ENCODE measurements at places on chromosomes 1 and 21.
A peak's percentile ranks its signal among the peaks of the same experiment; 100 is the strongest.

GRCh38 chr21:34351786-34352241, 12.0 kb upstream of the KCNE2 start:
- DNase-seq: peak; percentile 23

DNA sequence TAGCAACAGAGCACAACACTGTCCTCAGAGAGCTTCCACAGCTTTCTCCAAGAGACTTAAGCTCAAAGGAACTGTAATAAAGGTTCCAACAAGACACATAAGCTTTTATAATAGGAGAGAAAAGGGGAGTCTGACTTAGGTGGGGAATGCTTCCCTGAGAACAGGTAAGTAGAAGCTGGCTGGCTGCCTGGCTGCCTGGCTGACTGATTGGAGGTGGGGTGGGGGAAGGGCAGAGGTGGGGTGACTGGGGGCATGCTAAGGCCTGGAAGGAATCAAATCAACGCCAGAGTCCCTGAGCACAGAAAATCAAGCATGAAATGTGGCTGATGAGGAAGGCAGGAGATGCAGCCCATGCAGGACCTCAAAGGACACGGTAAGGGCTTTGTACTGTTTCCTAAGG, 45.8 kb downstream of the DMAP1 start:
- no peak for DNase-seq

GRCh38 chr1:50724626-50725286, 235.3 kb downstream of the FAF1 start:
- peak; percentile 30 for DNase-seq

- DNase-seq: no peak
These were observed 6.7 kb downstream of the SLC19A1 start for GRCh38 chr21:45535341-45536081.

DNA sequence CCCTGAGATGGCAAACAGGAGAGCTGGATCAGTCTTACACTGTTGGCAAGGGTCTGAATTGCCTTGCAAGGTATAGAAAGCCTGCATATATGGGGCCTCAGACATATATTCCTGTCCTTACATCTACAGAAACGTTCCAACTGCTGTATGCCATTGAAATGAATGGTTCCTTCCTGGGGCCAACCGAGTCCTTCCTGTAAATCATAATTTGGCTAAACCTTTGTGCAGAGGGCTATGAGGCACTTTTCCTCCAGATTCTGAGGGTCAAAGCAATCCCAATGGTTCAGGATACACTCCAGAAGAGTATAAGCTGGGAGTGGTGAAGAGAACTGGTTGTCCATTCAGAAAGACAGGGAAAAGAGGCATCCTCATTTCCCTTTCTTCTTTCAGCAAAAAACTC, 190.5 kb downstream of the PTPRC start:
- no peak for DNase-seq

- DNase-seq: no peak
These were observed 778 bp upstream of the MIXL1 start for GRCh38 chr1:226222686-226223085.

GRCh38 chr1:206447422-206447765, 22.9 kb upstream of the IKBKE start:
- DNase-seq: no peak

DNA sequence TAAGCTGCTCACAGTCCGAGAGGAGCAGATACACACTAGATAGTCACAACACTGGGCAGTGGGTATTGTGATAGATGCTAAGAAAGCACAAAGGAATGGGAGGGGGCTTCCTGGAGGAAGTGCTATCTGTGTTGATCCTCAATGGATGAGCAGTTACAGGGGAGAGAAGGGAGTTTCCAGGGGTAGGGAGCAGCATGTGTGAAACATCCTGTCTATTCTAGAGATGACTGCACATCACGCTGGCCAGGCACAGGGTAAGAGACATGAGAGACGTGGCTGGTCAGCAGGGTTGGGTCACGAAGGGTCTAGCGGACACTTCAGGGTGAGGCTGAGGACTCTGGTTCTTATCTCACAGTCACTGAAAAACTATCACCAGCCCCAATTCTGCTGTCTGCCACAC, 235.2 kb downstream of the TRABD2B start:
- no peak for DNase-seq

DNA sequence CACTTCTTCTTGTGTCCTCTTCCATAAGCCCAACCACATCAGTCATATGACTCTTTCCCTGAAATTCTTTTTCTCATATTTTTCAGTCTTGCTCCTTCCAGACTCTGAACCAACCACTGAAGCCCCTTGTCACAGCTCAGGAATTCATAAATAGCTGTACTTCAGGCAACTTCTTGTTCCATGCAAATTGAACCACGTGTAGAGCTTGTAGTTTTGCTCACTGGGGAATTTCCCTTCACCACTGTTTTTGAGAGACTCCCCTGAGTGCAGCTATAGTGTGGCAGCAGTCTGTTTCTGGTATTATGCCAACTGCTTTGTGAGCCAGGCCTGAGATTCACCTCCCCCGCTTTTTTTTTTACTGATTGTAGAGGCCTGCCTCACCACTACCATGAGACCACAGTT, 150.3 kb upstream of the SPAG17 start:
- no peak for DNase-seq

DNA sequence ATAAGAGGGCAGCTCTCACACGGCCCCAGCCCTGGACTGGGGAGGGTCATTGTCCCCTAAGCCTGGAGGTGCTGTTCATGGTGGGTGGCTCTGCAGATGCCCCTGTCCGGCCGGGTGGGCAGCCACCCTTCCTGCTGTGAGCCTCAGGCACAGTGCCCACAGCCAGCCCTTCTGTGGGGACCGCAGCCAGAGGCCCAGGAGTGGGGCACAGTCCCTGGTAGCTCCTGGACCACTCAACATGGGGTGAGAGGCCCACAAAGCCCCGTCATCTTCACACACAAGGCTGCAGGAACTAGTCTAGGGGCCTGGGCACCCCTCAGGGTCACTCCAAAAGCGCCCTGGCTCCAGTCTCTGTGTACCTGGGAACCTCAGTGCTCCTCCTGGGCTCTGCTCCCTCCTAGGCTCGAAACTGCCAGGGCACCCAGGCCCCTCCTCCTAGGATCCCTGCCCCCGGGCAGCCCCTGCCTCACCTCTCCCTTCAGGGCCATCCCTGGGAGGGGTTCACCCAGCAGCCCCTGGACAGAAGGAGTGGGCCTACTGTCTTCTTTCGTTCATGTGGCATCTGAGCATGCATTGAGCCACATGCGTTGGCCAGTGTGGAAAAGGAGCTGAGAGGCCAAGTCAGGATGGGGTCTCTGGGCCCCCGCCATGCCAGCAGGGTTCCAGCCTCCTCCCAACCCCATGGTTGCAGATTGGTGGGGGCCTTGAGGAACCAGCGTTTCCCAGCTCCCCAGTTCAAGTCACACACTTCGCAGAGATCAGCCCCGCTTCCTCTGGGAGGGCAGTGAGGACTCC, 43.0 kb downstream of the WNT9A start:
- no peak for DNase-seq

- DNase-seq: no peak
These were observed 35.0 kb upstream of the HUNK start for GRCh38 chr21:31837618-31838390.

DNA sequence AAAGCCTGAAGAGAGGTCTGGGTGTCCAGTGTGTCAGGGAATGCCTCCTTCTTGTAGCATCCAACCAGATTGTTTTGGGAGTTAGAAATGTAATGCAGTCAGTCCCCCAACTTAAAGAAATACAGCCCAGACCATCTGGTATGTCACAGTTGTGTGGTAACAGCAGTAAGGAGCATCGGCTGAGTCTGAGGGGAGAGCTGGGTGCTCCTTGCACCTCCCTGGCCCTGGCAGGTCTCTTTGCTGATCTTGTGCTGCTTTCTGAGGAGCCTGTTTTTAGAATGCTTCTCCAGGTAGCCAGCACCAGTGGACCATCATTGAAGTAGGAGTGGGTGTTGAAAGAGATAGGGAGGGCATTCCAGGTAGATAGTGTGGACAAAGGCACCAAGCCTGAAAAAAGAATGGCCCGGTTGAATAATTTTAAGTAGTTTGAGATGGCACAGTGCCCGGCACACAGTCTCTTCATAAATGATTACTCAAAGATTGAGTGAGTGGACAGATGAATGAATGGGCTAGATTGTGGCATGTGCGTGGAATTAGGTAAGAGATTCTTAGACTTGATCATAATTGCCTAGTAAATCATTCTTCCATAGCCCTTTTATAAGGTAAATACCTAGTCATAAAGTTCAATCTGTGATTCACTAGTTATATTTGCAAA, 46.5 kb downstream of the LAMC1 start:
- no peak for DNase-seq

GRCh38 chr1:205458777-205459566, 3.1 kb upstream of the BLACAT1 start:
- DNase-seq: peak; percentile 69

DNA sequence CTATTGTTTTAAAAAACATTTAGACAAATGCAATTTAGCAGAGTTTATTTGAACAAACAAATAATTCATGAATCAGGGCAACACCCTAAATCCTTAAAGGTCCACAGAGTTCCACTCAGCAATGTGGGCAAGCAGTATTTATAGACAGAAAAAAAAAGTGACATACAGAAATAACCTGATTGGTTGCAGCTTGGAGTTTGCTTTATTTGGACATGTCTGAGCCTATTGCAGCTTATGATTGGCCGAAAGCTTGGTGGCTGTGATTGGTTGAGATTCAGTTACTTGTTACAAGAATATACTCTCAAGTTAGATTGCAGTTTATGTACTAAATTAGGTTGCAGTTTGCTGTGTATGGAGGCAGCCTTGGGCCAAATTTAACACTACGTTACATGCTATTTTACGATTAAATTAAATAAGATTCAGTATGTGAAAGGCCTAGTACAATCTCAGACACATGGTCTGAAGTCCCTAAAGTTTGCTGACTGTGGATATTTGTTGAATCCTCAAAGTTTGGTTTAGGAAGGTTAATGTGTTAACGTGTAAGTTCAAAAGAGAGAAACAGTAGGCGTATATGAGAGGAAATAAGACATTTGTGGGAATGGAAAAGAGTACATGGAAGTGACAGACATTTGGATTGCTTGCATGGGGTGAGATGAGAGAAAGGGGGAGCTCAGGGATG, 6.9 kb upstream of the CAMSAP2 start:
- DNase-seq: no peak

GRCh38 chr1:226034482-226034881, 28.0 kb upstream of the H3-3A start:
- DNase-seq: peak; percentile 60

DNA sequence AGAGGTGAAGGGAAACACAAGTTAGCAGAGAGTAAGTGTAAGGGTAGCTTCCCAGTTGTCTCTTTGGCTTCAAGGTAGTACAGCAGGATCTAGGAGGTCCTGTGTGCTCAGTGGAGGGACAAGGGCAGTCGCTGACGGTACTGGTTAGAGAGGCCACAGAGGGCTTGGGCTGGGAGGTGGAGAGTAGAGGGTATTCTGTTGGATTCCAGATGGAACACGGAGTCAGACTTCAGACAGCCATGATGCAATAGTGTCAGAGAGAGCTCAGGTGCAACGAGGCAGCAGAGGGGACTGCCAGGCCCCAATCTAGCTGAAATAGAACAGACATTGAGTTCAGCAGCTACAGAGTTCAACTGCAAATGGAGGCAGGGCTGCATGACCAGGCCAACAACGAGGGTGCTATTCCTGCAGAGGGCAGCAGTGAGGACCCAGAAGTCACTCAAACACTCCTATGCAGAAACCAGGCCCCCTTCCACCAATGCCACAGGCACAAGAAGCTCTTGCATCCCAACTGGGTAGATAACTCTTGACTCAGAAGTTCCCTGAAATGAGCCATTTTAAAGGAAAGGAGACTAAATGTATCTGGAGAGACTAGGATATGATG, 325.0 kb upstream of the ESRRG start:
- DNase-seq: peak; percentile 17

- DNase-seq: no peak
These were observed 8.6 kb downstream of the NECTIN4 start for GRCh38 chr1:161080441-161081405.

DNA sequence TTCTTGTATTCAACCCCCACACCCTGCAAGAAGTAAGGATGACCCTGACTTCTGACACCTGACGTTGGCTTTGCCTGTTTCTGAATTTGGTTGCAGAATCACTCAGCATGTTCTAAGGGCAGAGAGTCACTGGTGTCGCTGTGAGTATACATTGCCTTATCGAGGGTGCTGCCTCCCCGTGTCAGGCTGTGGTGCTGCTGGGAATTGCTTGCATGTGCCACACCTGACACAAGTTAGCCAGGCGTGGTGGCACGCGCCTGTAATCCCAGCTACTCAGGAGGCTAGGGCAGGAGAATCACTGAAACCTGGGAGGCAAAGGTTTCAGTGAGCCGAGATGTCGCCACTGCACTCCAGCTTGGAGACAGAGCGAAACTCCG, 45.9 kb downstream of the WDR4 start:
- DNase-seq: no peak

GRCh38 chr1:203049576-203050180, 23.4 kb downstream of the PPFIA4 start:
- DNase-seq: no peak

DNA sequence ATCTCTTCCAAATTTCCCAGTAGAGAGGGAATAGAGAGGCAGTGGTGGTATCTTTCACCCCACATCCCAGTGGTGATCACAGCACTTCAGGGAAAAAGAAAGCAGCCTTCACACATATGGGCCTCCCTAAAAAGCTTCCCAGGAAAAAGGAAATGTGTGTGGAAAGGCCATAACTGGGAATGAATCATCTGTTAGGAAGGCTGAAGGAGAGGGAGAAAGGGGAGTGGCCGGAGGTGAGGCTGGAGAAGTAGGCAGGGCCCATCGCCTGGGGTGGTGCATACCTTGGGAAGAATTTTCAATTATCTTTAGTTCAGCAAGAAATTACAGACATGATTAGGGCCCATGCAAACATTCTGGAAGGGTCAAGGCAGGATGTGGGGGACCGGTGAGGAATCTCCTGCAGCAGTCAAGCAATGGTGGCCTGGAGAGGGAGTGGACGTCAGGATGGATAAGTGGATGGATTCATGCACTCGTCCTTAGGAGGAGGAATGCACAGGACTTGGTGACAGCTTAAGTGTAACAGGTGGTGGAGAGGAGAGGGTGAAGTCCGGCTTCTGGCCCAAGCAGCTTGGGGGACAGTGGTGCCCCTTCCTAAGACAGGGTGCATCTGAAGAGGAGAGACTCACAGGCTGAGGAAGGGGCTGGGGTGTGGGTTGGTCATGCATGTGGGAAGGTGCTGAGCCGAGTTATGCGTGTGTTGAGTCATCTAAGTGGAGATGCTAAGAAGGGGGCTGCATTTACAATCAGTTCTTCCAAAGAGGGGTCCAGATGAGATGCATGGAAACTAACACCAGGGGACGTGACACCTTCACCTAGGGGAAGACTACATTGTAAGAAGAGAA, 17.9 kb downstream of the HIVEP3 start:
- DNase-seq: peak; percentile 47

DNA sequence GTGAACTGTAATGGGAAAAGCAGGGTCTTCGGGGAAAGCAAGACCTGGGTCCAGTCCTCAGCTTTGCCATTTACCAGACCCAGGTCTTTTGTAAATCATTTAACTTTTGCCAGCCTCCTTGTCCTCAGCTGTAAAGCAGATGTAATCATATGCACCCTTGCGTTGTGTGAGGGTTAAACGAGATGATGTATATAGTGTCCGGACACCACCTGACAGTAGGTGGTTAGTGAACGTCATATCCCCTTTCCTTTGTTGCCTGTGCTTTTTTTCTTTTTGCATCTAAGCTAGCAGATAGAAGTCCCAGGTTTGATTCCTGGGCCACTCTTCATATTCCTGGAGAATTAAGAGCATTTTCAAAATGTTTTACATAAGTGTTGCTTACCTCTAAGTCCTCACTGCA, 28.5 kb downstream of the IL12RB2 start:
- DNase-seq: no peak

All from iris pigment epithelial cell (primary cell).